ENCODE measurements at places on chromosomes 5 and 9.

- DNase-seq, result no peak
Observed at GRCh38 chr5:169631360-169631759, 5.7 kb upstream of the DOCK2 start.

- DNase-seq, result no peak
Observed at GRCh38 chr9:113488490-113488889, 25.0 kb downstream of the RGS3 start.

DNA sequence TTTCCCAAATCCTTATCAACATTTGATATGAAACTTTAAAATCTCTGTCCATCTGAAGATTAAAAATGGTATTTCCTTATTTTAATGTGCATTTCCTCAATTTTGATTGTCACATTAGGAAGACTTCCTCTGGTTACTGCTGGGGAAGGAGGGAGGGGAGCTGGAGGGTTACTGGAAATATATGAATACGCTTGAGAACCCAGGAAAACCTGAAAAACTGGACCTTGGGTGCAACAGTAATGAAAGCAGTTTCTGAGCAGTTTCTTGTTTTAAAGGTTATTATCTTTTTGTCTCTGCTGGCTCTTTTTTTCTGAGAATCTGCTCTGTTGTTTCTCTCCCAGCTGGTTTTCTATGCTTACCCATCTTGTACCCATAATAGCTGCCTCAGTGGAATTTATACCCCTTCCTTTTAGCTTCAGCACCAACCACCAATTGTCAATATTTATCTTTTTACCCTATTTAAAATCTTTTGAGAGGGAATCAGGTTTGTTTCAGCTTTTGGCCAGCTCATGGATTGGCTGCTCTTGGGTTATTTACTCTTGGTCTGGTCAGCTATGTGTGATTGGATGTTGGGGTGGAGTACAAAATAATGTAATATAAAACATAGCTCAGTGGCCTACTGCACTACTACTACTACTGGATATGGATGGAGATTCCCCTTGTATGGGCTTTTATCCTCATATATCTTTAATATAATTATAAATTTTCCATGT is 67.4 kb downstream of the UNC13B start:
- no peak for DNase-seq

GRCh38 chr9:37902796-37903646 is 906 bp downstream of the SLC25A51 start:
- no peak for DNase-seq

GRCh38 chr5:145280214-145280613 is 554.9 kb downstream of the PRELID2 start:
- no peak for DNase-seq

DNA sequence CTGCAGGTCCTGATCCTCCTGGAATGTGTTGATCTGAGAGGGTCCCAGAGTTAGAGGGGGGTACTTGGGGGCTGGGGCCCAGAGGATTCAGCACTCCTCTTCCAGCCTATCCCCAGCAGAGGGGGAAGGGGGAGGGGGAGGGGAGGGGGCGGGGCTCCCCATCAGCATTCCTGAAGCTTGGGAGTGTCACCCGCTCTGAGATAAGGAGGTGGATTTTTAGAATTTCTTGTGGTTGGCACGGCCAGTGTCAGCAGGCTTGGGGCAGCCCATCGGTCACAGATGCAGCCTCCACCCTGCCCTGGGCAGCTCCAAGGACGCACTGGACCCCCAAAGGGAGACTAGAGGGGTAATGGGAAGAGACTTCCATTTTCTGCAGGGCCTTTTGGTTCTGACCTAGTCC is 5.3 kb downstream of the FGF18 start:
- DNase-seq, result no peak

GRCh38 chr9:4048441-4048840 is 251.4 kb downstream of the GLIS3 start:
- DNase-seq, result no peak

DNA sequence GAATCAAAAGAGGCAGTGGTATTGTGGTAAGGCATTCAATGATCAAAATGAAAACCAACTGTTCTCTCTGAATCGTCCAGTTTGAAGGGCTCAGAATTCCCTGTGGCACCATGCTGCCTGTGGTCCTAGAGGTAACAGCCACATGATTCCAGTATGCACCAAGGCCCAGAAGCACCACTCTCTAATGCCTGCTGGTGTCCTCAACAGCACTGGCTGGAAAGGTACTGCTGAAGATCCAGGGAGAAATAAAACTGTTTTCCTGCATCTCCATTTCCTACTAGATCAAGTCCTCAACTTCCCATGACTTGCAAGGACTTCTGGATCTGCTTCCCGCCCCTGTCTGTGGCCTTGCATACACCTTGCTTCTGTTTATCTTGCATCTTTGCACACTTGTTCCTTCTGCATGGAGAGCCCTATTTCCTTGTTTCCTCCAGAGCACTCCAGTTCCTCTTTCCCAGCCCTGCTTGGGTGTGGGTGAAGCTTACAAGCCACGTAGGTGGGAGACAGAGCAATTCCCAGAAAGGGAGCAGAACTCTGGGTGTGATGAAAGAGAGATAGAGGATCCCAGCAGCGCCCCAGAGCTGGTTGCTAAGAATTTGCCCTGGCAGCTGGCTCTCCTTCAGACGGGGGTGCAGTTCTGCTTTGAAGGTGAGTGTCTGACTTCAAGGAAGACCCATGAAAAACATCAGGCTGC is 41.0 kb upstream of the EQTN start:
- no peak for DNase-seq

- DNase-seq, result no peak
Observed at GRCh38 chr9:33351547-33351946, 50.8 kb downstream of the AQP7 start.
